ENCODE measurements at places on chromosomes 12 and 14.

DNA sequence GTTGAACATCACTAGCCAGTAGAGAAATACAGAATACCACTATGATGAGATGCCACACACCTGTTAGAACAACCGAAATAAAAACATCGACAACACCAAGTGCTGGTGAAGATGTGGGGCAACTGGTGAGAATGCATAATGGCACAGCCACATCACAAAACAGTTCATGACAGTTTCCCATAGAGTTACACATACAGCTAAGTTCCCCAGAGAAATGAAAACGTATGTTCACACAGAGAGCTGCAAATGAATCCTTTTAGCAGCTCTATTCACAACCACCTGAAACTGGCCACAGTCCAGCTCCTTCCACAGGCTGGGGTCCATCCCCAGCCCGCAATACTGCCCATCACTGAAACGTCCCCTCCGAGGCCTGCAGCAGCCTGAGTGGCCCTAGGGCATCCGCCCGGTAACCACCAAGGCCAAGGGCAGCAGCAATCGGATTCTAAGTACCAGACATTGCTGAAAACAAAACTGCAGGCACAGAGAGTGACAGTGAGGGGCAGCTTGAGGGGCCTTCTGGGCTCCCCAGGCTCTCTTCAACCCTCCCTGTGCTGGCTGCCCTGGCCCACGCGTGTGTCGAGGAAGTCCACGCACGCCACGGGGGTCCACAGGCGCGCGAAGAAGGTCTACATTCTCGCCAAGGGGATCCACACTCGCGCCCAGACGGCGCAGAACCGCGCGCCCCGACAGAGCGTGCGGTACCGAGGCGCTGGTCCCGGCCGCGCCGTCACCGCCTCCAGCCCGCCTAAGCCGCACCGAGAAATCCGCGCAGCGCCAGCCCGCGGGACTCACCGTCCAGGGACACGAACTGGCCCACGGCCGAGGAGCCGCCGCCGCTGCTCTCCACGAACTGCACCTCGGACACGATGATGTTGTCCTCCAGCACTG is 903 bp downstream of the BRF1 start:
- DNase-seq = peak; percentile 85

- DNase-seq = no peak
Measured at GRCh38 chr14:101109981-101110728, 206.6 kb upstream of the RTL1 start.

GRCh38 chr12:114919479-114919878 is 235.5 kb upstream of the TBX3 start:
- peak; percentile 17 for DNase-seq

- no peak for DNase-seq
Measured at GRCh38 chr12:9940375-9940774, 8.2 kb upstream of the CLEC2A start.

DNA sequence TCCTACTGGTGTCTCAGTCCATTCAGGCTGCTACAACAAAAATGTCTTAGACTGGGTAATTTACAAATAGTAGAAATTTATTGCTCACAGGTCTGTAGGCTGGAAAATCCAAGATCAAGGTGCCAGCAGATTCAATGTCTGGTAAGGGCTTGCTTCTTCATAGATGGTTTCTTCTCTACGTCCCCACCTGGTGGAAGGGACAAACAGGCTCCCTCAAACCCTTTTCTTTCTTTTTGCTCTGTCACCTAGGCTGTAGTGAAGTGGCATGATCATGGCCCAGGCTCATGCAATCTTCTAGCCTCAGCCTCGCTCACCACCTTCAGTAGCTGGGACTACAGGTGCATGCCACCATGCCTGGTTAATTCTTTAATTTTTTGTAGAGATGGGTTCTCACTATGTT is 106.8 kb upstream of the RPH3A start:
- DNase-seq = no peak

All from right kidney (tissue), 9 donors.